Effector CD8-positive, alpha-beta T cell (primary cell): ENCODE measurements at places on chromosomes 7 and 10.

GRCh38 chr7:52273685-52274610 lies 761.5 kb upstream of the POM121L12 start:
- no peak for DNase-seq

DNA sequence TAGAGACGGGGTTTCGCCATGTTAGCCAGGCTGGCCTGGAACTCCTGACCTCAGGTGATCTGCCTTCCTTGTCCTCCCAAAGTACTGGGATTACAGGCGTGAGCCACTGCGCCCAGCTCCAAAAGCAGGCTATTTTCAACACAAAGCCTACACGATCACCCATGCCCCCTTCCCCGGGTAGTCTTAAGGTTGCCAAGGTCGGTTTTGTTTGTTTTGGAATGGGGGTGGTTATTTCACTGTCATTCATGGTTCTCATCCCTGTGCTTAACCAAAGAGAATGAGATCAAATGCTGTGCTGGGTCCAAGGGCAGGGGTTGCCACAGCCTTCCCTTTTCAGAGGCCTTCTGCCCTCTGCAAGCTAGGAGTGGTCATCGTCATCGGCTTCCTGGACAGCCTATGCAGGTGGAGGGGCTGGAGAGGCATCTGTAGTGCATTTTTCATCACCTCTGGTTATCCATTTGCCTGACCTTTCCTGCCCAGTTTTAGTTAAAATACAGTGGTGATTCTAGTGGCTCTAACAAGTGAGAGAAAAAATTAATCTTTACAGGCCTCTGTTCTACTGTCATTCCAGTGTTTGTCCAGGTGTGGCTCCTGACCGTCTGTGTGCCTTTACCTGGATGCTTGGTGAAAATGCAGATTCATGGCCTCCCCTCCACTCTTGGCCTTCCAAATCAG lies 11.4 kb downstream of the BLVRA start:
- no peak for DNase-seq

DNA sequence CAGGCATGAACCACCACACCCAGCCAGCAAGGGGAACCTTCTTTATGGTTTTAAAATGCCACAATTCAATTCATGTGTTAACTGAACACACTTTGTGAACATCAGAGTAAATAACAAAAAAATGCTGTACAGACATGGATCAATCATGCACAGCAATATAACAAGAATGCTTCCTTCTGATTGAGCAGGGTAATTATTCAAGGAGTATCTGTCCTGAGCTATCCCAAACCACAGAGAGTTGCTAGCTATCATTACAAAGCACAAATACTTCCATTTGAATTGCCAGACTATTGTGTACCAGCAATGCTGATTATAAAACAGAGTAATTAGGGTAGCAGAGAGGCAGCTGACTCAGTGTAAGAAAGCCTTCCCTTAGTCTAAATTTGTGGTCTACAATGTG lies 11.3 kb upstream of the RHOBTB1 start:
- DNase-seq: no peak

DNA sequence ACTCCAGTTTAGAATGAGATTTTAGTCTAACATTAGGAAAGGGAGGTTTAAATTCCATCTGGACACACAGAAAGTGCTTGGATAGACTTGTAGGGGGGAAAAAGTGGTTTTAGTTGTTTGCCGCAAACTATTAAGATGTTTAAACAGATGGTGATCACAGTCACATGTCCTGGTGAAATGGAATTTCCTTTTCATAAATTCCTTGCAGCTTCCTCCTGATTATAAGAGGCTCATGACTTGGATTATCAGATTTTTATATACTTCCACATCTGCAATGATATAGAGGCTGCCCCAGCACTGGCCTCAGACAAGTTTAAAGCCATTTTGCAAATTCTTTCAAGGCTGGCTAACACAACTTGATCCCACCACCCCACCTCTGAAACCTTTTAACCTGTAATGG lies 106.4 kb upstream of the ARMC3 start:
- no peak for DNase-seq

GRCh38 chr7:121485467-121486243 lies 89.5 kb upstream of the FAM3C start:
- DNase-seq: no peak

DNA sequence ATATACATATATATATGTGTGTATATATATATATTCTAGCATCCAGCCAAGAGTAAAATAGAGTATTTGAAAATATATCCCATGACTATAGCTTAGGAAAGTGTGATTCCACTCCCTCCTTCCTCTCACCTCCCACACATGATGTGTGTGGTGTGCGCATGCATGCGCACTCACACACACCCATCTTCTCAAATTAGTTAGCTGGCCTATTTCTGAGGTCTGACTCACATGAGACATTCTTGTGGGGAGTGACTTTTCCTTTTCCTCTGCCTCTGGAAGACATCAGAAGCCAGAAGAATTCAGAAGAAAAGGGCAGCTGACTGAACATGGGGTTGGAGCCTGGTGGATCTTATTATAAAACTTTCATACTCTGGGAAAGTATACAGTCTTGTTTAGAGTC lies 793.5 kb upstream of the ZNF722 start:
- DNase-seq: no peak

DNA sequence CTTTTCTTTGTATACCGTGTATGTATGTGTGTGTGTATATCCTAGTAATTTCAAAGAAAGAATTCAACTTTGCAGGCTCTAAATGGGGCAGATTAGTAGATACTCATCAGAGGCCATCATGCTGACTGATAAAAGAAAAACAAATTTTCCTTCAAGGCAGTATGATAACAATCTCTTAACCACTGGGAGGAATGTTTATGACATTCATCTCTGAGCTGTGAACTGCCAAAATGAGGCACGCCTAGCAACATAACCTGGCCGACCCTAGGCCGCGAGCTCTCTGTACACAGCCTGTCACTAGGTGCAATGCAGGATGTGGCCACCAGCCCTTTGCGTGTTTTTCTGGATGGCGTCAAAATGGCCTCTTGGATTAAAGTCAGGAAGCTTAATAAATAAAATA lies 343.7 kb upstream of the GALNT17 start:
- DNase-seq: no peak

DNA sequence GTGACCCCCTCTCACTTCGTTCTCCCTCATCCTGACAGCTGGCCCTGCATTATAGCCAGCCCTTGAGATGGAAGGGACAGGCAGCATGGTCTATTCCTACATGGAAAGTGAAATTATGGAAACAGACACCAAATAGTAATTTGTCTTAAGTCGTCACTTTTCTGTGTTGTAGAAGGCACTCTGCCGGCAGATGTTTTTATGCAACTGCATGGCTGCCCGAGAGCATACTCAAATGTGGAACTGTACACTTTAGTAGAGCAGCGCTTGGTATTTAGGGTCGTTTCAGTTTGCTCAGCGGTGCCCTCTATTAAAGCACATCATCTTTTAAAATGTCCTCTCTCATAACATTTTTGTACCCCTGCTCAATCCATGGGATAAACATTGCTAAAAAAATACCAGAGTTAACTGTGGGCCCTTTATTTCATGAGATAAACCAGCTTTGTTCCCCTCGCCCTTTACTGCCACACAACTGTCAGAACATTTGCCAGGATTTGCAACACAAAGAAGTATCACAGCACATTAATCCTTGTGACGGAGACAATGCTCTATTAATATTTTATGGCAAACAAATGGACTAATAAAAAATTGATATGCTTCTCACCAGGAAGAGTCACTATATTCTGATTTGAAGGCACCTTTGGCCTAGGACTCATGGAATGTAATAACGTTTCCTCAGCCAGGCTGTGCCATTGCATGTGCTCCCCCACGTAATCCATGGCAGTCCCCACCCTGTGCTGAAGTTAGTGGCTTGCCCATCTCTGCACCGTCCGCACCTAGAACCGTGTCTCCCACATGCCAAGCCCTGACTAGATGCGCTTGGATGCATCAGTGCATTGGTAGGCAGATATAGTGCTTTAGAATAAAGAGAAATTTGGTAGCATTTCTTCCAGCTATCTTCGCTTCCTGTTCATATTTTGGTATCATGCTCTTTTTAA lies 221.3 kb downstream of the PAXIP1 start:
- no peak for DNase-seq

- no peak for DNase-seq
Observed at GRCh38 chr7:139901901-139902300, 72.8 kb downstream of the TBXAS1 start.

DNA sequence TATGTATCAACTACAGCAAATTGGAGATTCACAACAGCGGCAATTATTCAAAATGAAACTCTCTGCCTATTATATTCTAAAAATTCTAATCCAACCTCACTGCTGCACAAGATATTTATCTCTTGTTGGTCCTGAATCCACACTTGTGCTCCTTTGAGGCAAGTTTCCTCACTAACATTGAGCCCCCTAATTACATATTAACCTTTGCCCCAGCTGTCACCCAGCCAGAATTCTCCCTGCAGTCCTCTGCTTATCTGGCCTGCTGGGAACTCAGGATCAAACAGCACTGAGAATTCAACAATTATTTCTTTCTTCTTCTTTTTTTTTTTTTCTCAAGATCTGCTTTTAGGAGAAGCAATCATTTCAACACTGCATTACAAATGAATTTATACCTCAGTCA lies 21.5 kb upstream of the PLAC9 start:
- DNase-seq: no peak

- DNase-seq: no peak
Observed at GRCh38 chr10:191703-192518, 56.7 kb downstream of the ZMYND11 start.
